ENCODE measurements at places on chromosomes 4 and X.

GRCh38 chrX:29478336-29479069 lies 736.9 kb upstream of the MAGEB2 start:
- DNase-seq, result no peak

DNA sequence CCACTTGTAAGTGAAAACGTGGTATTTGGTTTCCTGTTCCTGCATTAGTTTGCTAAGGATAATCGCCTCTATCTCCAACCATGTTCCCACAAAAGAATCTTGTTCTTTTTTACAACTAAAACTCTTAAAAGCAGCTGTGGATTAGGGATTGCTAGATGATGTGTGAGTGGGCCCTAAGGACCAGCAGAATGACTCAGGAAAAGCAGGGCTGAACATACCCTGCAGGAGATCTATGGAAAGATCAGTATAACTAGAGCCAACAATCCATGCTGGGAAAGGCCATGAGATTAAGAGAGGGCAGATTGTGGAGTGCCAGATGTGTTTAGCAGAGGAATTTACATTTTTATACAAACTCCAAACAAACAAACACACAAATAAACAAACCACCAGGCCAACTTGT lies 128.4 kb upstream of the TMEM164 start:
- DNase-seq, result no peak

DNA sequence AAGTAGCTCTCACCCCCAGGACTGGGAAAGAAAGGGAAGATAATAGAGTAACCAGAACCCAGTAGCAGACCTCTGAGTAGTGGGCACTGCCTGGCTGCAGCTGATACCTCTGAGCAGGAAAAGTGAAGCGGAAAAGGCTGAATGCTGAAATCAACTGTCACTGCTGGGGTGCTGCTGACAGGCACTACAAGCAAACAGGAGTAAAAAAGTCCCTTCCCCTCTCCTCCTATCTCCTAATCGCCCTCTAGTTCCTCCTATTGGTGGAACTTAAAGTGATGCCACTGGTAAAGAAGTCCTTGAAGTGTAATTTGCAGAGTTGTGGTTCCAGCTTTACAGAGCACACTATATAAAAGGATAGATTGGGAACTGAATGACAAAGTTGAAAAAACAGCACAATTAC lies 32.8 kb upstream of the GLRB start:
- DNase-seq, result no peak

DNA sequence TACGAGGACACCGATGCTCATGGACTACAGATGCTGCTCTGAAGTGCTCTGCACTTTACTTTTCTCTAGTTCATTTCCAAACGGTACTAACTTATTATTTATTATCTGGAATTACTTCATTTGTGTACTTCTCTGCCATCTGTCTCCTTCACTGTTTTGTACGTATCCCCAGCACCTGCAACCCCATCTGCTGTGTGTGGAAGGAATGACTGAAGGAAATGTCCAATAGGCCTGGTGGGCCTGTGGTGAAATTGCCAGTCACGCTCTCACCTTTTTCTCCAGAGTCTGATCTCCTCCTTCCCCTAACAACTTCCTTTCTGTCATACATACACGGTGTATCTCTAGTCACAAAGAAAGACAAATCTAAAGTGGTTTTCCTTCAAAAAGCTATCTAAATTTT lies 12.9 kb downstream of the TMEM154 start:
- no peak for DNase-seq

DNA sequence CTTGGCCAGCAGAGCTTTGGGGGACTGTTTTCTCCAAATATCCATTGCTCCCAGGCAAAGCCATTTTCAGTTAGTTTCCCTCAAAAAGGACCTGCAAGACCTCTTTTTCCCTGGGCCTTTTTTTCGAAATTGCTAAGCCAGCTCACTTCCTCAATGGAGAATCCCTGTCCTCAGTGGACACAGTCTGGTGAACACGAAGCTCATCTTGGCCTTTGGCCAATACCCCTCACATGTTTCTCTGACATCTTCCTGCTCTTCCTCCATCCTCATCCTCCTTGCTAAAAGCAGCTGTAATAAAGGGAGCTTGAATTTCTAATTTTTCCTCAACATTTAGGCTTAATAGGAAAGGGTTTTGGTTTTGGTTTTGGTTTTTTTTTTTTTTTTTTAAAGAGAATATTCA lies 17.6 kb upstream of the PRPS1 start:
- no peak for DNase-seq

GRCh38 chr4:166499820-166500219 lies 626.8 kb downstream of the TLL1 start:
- DNase-seq, result no peak

- no peak for DNase-seq
Observed at GRCh38 chr4:184845367-184846021, 19.7 kb upstream of the ACSL1 start.

GRCh38 chrX:15881381-15881897 lies 26.8 kb upstream of the AP1S2 start:
- DNase-seq, result no peak

DNA sequence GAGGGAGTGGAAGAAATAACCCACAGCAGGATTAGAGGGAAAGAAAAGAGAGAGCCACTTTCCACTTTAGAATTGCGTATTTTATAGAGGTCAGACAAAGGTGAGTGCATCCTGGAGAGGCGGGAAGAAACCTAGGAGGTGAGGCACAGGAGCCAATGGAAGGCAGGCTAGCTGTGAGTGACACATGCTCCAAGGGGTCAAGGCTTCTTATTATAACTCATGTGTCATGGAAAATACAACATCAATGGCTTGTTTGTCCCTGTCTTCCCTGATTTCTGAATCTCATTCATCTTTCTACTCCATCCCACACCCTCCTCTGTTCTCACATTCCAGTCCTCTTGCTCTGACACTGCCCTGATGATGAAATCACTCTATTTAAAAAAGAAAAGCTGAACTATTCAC lies 14.4 kb downstream of the ANXA3 start:
- no peak for DNase-seq

- DNase-seq, result no peak
Observed at GRCh38 chr4:107888237-107888636, 43.1 kb upstream of the CYP2U1 start.

DNA sequence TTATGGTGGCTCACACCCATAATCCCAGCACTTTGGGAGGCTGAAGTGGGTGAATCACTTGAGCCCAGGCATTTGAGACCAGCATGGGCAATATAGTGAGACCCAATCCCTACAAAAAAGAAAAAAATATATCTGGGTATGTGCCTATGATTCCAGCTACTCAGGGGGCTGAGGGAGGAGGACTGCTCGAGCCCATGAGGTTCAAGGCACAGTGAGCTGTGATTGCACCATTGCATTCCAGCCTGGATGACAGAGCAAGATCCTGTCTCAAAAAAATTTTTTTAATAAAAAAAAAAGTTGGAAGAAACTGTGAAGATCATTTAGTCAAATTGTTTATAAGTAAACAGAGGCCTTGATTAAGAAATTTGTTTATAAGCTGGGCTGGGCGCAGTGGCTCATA lies 39.7 kb downstream of the KLHL8 start:
- no peak for DNase-seq

- DNase-seq, result no peak
Observed at GRCh38 chr4:28469387-28469786, 1608.7 kb downstream of the STIM2 start.

DNA sequence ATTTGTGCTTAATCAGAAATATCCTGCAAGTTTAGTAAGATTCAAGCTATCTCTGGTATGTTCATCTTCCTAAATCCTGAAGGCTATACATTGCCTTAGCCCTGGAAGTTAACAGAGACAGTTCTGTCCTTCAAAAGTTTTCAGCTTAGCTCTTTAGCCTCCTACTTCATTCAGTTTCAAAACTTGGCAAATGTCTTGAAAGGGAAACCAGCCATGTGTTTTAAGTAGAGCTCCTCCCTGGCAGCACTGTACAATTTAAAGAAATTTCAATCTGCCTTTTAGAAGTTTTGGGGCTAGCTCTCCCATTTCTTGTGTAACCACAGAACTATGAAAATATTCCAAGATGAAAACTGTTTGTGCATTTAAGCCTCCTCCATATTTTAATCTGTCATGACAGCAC lies 47.0 kb downstream of the FANCB start:
- no peak for DNase-seq
